ENCODE measurements at places on chromosomes 3 and 15.

DNA sequence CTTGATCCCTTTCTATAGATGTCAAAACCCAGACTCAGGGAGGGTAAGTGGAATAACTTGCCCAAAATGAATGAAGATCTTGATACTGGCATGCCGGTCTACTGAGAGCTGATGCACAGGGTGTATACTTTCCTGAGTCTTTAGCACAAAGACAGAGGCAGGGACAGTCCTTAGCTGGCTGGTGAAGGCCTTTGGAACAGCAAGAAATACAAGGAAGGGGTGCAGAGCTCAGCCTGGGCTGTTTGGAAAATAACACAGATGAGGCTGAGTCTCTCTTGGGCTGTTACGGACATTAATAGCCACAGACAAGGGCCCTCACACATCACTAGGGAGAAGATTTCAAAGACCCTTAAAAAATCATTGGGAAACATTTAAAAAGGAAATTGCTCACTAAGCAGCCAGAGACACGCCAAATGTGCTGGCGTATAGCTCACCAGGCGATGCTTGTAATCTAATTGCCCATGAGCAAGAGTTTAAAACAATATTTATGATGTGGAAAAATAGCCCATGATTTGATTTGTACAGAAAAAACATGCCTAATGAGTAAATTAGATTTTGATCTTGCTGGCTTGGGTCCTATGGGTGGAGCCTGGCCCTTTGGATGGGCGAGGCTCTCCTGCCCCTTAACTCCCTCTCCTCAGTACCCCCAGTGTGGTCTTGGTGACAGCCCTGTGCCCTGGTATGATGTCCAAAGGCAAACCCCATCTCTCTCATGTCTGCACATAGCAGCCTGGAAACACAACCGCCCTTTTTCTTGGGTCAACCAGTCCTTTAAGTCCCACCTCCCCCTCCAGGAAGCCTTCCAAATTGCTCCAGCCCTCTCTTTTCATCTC is 81.8 kb upstream of the MRPS22 start:
- no peak for DNase-seq

GRCh38 chr15:59172289-59172901 is 34.2 kb upstream of the LDHAL6B start:
- no peak for DNase-seq

DNA sequence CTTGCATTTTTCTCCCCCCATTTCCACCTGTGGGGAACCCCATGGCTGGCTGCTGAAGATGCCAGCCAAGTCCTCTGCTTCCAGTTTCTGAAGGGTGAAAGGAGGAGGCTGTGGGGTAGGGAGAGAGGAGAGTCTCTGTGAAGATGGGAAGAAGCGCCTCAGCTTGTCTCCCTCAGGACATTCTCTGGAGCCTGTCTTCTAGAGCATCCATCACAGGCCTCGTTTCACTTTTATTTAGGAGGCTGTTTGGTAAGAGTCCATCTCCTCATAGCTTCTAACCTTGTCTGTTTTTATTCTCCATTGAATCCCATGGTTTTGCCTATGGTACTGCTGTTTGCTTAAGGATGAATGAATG is 8.8 kb upstream of the LCTL start:
- DNase-seq = no peak

- no peak for DNase-seq
Measured at GRCh38 chr15:85772668-85773067, 22.1 kb downstream of the KLHL25 start.

DNA sequence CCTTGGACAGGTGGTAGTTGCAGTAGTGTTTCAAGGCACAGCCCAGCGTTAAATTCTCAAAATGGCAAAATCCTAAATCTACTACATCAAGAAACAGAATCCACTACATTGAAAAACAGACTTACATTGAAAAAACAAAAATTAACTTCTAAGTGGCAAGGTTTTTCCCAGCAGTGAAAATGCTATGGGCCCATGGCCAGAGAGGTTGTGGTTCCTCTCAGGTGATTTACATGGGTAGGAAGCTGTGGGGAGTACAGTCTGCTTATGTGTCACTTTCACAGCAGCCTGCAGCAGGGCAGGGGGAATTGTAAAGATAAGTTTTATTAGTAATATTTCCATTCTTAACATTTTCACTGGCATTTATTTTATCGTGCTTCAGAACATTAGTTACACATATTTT is 24.9 kb downstream of the TTC14 start:
- no peak for DNase-seq

GRCh38 chr3:25831578-25831977 is 41.7 kb downstream of the OXSM start:
- DNase-seq = no peak

GRCh38 chr3:188940573-188940932 is 231.2 kb upstream of the TPRG1 start:
- DNase-seq = no peak

- DNase-seq = peak; percentile 30
Measured at GRCh38 chr3:11140030-11140712, 14.1 kb upstream of the HRH1 start.

DNA sequence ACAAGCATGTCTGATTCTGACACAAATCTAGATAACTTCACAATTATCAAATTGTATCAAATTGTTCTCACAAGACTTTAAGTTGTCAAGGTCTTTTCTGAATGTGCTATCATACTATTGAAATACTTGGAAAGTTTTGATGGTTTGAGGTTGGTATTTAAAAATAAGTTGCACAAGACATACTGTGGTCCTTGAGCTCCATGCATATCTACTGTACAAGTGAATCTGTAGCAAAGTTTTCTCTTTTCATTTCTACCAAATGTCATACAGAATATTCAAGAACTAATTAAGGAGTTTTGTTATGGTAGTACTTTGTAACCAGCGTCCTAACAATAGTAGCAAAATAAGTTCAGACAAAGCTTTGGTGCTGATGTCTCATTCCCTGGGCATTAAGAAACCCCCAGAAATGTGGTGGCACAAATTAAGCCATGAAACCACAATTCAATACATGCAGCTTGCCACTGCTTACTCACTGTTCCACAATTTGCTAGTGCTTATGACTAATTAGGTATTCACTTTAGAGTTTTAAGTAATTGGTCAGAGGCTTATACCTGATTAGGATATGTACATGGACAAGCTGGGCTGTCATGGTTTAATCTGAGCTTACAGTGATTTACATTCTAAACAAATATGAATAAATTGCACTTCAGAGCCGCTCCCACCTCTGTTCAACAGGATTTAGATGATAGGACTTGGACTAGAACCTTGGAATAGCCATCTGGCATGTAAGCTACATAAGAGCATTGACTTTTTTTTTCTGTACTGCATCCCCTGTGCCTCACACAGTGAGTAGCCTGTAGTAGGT is 8.8 kb downstream of the TBC1D23 start:
- peak; percentile 40 for DNase-seq

DNA sequence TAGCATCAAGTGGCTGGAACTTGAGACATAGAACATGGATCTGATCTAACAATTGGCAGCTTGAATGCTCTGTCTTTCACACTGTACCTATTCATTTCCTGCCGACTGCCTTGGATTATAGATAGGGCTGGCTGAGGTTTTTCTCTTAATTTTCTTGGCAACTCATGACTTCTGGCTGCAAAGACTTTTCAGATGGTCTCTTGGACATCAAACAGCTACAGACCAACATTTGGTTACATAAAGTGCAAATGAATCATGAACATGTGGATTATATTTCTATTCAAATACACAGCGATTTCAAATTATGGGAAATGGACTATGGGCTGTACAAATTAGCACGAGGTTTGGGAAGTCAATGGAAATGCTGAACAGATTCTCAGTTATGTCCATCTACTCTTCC is 26.2 kb upstream of the IL16 start:
- DNase-seq = no peak

DNA sequence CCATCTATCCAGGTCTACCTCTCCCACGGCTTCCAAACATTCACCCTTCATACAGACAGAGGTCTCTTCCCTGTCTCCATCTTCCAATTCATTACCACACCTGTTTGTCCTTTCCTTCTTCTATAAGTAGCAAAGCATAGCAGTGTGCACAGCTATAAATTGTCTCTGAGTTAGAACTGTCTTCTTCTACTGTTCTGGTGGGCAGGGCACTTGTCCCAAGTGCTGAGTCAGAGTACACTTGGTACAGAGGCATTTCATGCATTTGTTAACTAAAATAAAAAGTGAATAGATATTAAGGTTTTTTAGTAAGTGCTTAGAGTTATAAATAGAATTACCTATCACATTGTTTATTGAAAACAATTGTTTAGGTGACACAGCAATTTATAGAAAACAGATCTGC is 150.1 kb upstream of the CCDC54 start:
- DNase-seq = no peak

DNA sequence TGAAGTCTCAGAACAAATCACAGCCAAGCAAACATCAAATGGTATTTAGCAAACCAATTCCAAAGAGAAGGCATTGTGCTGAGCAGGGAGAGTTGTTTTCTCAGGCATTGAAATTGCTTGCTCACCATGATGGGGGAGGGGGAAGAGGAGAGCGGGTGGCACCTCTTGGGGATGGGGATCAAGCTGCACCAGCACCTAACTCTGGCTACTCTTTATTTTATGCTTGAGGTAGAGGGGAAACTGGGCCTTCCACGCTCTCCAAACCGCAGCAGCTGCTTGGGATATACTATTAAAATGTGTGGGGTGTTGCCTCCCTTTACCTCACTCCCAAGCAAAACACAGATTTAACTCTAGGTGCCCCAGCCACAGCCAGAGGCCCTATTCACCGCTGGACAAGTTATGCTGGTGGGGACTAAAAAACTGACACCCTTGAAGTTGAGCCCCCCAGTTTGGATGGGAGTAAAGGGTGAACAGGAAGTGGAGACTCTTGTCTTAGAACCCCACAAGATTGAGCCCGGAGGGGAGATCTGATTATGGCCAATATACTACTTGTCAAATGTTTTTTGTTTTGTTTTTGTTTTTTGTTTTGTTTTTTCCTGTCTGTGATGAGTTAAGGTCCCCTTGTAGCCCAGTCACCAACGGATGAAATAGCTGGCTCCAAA is 5.0 kb upstream of the FOXB1 start:
- no peak for DNase-seq

GRCh38 chr15:96340598-96341512 is 10.4 kb downstream of the NR2F2 start:
- DNase-seq = peak; percentile 13

DNA sequence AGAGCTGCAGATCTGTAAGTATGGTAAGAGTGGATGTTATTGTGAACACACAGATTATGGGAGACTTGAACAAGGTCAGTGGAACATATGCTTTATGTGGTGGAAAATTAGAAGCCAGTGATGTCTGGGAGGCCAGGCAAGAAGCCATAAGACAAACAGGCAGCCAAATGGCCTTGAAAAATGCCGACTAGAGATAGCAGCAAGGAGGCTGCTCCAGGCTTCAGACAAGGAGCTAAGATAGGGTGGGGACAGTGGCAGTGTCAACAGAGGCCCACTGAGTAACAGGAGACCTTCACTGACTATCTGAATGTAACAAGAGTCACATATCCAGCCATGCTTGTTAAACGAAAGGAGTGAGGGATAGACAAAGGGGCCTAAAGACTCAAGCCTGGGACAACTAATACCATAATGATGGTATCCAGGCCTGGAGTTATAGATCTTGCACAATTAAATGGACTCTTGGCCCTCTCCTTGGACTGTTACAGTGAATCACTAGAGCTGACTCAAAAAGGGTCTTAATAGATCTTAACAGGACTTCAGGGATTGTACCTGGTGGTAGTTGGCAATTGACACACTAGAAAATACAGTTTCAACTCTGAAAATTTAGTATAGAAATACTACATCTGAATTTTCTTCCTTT is 50.6 kb downstream of the CFAP20DC start:
- DNase-seq = no peak

DNA sequence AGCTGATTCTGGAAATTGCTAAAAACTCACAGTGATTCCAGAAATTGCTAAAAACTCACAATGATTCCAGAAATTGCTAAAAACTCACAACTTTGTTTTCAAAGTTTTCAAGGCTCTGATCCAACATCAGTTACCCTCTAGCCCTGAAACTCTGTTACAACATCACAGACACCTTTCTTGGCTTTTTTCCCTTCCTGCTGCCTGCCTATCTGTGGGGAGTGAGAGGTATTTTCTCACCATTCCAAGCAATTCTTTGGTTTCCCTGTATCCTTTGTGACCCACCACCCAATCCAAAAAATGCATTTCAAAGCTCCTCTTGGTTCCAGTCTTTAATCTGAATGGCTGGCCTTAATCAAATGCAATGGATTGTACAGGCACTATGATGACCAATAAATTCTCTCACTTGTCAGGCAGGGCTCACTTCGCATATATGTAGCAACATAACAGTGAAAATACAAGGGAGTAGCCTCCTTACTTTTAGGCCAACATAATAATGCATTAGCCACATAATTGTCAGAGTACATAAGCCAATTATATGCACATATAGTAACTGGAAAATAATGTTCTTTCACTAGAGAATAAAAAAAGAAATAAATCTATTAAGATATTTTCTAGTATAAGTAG is 1139.0 kb downstream of the ROBO2 start:
- no peak for DNase-seq

GRCh38 chr3:134353171-134353825 is 20.9 kb downstream of the AMOTL2 start:
- no peak for DNase-seq

- no peak for DNase-seq
Measured at GRCh38 chr3:58134468-58134867, 76.3 kb downstream of the DNASE1L3 start.

- DNase-seq = no peak
Measured at GRCh38 chr15:51724673-51725072, 12.8 kb downstream of the LYSMD2 start.

DNA sequence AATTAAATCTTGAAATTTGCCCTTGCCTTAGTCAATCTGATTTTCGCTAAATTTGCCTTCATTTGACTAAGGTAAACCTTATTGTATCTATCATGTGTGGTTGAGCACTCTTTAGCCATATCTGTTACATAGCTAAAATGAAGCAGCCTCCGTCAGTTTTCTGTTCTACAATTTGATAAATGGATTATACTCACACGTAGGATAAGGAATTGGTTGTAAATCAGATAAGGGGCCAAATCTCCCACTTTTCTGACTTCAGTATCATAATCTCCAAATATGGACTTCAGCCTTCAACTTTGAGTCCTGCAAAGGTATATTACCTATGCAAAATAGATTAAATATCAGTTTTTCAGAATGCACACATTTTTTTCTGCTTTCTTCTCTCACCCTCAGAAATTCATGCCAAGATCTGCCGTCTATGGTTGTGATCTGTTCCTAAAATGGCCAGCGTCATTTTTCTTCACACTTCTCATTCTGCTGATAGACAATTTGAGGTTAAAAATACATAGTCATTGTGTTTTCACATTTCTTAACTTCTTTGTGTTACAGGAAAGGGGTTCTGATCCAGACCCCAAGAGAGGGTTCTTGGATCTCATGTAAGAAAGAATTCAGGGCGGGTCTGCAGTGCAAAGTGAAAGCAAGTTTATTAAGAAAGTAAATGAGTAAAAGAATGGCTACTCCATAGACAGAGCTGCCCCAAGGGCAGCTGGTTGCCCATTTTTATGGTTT is 36.9 kb downstream of the RAB8B start:
- no peak for DNase-seq

DNA sequence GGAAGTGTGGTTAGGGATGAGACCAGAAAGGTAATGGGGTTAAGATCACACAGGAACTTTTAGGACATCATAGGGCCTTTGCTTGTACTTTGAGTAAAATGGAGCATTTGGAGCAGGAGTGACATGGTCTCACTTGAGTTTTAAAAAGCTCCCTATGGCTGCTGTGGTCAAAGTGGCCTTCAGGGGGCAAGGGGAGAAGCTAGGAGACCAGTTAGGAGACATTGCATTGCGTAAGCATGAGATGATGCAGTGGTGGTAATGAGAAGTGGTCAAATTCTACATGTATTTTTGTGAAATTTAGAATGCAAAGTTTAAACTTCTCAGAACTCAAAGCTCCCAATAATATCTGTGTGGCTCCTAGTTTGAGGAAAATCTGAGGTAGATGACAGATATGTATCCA is 27.9 kb downstream of the MED12L start:
- DNase-seq = no peak
